ENCODE measurements at places on chromosomes 11 and 22.

DNA sequence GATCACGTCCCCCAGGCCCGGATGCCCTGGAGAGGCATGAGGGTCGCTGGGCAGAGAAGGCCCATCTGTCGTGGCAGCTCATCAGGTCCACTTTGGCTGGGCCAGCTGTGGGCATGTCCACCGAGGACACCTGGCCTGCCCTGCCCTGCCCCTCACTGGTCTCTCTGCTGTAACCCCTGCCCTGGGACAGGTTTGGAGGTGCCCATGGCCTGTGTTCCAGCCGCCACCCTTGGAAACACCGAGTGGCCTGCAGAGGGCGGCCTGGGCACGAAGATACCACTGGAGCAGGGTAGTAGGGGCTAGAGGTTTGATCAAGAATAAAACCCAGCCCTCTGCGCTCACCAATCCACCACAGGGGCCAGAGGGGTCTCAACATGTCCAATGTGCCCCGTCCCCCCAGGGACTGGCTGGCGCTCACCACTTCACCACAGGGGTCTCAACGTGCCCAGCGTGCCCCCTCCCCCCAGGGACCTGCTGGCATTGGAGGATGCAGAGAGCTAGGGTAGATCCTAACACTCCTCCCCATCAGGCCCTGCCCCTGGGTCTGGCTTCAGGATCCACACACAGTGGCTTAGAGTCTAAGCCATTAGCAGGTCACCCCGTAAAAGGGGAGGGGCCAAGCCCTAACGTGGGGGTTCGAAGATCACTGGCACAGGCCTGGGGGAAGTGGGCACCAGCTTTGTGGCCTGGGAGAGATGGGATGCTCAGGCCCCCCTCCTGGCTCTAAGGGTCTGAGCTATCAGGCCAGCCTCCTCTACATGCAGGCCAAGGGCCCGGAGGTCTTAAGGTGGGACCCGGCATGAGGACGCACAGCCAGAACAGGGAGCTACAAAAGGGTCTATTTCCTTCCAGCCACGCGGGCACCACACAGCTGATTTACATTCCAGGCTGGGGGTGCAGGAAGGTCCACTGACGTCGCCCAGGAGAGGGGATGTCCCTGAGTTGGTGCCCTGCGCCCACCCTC is 1.3 kb upstream of the HDAC10 start:
- DNase-seq, result peak; percentile 75

- DNase-seq, result no peak
These were observed 10.4 kb upstream of the CEP295 start for GRCh38 chr11:93651052-93651451.

DNA sequence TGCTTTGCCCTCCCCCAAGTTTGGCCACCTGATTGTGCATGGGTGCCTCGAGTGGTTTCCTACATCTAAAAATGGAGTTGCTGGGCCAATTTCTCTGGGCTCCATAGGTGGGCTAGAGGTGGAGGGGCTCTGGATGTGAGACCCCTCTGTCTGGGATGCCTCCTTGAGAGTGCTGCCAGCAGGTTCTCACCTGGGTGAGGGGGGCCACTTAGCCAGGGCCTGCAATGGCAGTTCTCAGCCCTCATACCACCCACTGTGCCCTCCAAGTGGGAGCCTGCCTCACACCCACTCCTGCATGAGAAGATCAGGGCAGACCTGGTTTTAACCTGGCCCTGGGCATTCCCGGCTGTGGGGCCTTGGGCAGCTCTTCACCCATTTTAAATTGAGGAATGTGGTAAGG is 83.9 kb downstream of the CABIN1 start:
- DNase-seq, result no peak

DNA sequence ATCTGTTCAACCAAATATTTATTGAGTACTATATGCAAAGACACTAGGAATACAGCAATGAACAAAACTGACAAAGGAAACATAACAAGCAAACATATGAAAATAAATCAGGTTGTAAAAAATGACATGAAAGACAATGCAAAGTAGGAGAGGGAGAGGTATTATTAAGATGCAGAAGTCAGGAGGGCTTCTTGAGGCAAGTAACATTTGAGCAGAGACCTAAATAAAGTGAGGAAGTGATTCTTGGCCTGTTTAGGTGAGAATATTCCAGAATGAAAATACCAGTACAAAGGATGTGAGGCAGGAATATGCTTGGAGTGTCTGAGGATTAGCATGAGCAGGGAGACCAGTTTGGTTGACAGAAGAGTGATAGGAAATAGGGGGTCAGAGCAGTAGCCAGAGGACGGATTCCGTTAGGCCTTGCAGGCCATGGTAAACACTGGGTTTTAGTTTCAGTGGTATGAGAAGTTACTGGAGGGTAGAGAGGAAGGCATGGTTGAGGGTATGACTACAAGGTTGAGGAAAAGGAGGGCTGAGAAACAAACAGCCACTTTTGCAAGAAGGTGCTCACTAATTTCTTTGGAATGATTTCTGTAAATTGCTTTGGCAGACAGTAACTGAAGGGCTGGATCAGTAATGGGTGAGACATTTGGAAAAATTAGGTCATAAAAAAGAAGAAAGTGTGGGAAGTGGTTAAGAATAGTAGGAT is 191.9 kb downstream of the SWAP70 start:
- no peak for DNase-seq

- DNase-seq, result no peak
These were observed 2.0 kb downstream of the MB start for GRCh38 chr22:35615156-35615555.

- DNase-seq, result no peak
These were observed 14.4 kb upstream of the OOSP1 start for GRCh38 chr11:59923813-59924212.

DNA sequence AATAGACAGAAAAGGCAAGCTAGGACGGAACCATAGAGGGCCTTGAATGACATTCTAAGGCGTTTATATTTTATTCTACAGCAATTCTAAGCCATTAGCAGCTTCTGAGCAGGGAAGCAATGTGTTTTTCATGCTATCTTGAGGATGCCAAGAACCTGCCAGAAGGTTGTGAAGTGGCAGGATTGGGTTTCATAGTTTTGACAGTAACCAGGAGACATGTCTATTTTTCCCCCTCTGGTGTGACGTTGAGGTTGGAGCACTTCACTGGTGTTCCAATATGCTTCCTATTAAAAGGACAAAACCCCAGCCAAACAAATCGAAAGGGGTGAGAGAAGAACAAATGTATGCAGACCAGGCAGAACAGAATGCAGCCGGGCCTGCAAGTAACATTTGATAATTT is 148.2 kb downstream of the SPATA19 start:
- no peak for DNase-seq

GRCh38 chr22:30305906-30306626 is 16.8 kb upstream of the CASTOR1 start:
- DNase-seq, result peak; percentile 80

GRCh38 chr22:46652081-46652846 is 32.1 kb downstream of the GRAMD4 start:
- DNase-seq, result no peak

DNA sequence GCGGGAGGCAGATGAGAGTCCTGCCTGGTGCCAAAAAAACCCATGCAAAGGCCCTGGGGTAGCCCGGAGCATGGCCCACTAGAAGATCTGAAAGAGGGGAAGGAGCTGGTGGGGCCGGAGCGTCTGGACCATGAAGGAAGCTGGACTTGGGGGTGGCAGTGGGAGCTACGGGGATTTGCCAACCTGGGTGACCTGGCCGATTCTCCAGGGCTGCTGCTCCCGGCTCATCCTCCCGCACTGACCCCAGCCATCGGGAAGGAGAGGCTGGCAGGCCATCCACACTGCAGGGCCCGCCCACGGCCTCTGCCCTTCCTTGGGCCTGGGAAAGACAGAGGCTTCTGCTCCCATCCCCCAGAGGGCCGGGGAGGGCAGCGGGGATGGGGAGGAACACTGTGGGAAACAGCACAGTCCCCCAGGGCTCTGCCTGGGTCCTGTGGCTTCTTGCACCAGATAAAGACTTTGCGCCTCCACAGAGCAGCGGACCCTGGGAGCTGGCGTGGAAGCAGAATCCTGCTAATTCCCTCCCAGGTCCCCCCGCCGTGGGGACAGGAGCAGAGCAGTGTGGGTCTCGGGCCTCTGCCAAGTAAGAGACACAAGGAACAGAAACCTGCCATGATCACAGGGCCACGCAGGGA is 87.1 kb upstream of the LINC01488 start:
- no peak for DNase-seq

DNA sequence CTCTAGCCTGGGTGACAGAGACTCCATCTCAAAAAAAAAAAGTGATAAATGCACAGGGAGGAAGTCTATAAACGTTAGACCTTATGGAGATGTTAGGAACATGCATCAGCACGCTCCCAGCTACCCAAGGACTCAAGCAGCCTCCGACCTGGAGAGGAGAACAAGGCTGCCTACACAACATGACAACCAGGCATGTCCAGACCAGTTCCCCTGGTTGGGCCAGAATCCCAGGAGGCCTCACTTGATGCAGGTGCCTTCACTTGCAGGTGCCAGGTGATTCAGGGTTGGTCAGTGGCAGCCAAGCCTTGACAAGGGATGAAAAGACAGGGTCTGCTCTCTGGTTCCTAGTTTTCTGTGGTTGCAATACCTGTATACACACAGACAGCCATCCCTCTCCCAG is 5.9 kb downstream of the RANGAP1 start:
- no peak for DNase-seq

- no peak for DNase-seq
These were observed 185.5 kb downstream of the TRIM29 start for GRCh38 chr11:119952441-119952840.

GRCh38 chr11:57779276-57779675 is 17.7 kb downstream of the CTNND1 start:
- no peak for DNase-seq

DNA sequence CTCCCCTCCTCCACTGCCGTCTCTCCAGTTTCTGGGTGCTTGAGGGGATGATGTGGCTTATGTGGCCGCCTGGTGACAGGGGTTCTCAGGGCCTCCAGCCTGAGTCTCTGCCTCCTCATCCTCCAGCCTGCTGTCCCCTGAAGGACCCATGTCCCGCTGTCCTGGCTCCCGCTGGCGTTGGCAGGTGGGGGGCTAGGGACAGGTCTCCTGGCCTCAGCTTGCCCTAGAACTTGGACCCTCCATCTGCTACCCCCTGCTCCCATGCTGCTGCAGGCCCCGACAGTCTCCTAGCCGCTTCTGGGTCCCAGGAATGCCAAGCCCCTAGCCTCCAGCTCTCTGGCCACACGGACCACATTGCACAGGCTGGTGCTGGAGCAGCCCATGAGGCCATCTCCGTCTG is 13.9 kb upstream of the CELSR1 start:
- no peak for DNase-seq

GRCh38 chr11:31478223-31478590 is 31.2 kb downstream of the IMMP1L start:
- no peak for DNase-seq

- DNase-seq, result no peak
These were observed 8.0 kb upstream of the ACRV1 start for GRCh38 chr11:125688632-125689031.

All from KBM-7 (cell line).